ENCODE measurements at places on chromosomes 3 and 15.

DNA sequence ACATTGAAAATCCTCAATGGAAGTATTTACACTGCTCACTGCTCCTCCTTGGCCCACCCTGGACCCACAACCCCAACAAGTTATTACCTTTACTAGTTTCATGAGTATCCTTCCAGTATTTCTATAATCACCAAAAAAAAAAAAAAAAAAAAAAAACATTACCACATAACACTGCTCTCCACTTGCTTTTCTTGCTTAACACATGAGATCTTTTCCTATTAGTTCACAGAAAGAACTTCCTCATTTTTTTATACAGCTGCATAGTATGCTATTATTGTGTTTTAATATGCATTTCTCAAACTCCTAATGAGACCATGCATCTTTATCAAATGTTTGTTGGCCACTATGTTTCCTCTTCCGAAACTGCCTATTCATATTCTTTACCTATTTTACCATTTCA, 14.6 kb downstream of the GABPB1 start:
- no peak for DNase-seq

DNA sequence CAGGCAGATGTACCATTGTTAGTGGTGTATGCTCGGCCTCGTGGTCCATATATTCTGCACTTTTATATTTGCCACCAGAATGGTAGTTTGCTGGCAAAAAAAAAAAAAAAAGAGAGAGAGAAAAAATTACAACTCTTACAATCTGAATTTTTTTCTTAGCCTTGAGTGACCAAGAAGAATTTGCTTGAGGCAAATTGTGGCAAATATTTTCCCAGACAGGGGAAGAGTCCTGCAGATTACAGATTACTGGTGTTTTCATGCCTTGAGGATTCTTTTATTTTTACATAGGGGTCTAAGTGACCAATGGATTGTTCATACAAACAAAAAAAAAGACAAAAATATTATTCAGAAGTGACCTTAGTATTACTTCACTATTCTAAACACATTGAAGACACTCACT, 283.3 kb downstream of the BBX start:
- DNase-seq = no peak

DNA sequence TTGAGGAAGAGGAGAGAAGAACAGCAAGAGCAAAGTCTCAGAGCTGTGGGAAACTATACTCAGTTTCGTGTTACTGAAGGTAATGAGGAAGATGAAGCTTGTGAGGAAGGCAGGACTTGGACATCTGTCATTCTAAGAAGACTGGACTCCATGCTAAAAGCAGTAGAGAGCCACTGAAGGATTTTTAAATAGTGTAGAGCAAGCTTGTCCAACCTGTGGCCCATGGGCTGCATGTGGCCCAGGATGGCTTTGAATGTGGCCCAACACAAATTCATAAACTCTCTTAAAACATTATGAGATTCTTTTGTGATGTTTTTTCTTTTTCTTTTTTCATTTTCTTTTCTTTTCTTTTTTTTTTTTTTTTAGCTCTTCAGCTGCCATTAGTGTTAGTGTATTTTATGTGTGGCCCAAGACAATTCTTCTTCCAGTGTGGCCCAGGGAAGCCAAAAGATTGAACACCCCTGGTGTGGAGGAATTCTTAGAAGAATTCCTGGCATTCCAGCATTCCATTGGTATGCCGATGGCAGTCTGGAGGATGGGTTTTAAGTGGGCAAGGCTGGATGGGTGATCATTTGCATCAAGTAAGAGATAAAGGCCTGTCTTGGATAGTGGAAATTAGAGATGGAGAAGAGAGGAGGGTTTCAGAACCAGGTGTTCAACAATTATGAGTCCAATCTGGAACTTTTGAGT, 6.9 kb upstream of the NFKBIZ start:
- no peak for DNase-seq

GRCh38 chr3:123419850-123420297, 29.0 kb downstream of the ADCY5 start:
- no peak for DNase-seq

GRCh38 chr3:188160751-188161150, 6.8 kb downstream of the LPP start:
- DNase-seq = no peak

DNA sequence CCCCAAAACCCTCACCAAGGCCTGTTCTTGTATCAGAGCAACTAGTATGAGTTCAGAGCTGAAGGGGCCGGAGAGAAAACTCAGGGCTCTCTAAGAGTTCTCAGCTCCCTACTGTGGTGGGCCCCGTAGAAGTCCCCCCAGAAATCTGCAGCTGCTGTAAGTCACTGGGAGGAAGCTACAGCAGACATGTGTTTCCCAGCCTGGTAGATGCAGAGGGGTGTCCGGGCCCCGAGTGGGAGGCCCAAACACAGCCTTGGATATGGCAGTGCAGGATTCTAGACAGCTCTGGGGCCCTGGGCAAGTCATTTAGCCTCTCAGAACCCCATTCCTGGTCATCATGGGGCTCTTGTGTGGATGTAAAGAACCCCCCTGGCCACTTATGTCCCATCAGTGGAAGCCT, 39.2 kb upstream of the CSPG4 start:
- no peak for DNase-seq

DNA sequence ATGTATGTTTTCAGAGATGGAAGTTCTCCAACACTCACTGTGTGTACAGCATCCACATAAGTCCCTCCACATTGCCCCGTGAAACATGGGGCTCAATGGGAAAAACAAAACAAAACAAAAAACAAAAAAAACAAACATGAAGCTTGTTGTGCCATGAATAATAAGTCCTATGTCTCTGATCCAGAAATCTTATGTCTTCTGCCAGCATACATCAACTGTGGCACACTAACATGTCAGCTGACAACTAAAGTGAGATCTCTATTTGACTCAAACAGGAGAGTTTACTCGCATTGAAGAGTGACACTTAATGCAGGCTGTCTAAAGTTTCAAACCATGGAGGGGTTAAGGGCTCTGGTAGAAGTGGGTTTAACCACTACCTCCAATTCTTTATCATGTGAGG, 180.2 kb upstream of the ROBO1 start:
- no peak for DNase-seq

GRCh38 chr3:160001148-160001760, 12.6 kb downstream of the IL12A start:
- DNase-seq = no peak

DNA sequence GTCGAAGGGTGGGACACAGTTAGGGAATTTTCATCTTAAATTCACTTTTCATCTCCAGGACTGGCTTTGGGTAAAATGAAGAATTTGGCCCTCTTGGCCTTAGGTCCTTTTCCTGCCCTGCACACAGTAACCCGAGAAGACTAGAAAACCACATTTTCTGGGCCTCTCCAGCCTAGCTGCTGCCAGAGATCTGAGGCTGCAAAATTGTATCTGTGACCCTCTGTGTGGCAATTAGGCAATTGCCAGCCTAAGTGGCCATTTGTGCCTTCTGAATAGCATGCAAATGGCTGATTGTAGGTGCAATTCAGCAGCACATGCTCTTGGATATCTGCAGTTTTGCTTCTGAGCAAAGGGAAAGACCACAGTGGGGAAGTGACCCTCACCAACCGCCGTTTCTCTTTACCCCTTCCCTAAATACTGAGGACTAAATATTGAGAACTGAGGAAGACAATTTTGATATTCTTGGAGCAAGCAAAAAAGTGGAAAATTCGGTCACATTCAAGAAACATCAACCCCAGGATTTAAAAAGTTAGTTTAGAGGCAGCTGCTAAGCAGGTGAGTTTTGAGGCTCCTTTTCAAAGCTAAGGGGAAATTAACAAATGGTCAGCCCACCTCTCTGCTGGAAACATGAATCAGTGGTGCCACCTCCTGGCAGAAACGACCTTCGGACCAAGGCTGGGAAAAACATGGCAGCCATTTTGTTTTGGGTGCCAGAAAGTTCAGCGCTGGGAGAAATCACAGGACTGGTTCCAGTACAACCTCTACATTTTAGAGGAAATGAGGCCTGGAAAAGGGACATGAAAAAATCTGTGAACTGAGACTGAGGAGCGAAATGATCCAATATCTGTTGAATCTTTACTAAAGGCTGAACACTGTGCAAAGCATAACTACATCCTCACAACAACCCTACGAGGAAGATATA, 56.6 kb upstream of the PRTG start:
- no peak for DNase-seq

DNA sequence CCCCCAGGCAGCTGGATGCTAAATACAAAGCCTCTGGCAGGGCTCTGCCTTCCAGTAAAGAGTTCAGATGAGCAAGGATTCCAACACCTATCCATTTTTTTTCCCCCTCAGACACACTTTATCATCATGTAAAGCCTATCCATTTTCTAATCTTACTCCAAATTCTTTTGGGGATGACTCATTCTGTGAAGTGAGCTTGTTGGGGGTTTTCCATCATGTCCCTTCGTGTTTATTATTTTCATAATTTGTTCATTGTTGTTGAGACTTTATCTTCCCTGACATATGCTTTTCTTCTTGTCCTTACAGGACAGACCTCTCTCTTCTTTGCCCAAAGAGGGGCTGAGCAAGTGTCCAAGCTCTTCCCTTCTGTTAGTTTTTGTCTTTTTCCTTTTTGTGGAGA, 34.7 kb upstream of the SH3BP5 start:
- DNase-seq = no peak

DNA sequence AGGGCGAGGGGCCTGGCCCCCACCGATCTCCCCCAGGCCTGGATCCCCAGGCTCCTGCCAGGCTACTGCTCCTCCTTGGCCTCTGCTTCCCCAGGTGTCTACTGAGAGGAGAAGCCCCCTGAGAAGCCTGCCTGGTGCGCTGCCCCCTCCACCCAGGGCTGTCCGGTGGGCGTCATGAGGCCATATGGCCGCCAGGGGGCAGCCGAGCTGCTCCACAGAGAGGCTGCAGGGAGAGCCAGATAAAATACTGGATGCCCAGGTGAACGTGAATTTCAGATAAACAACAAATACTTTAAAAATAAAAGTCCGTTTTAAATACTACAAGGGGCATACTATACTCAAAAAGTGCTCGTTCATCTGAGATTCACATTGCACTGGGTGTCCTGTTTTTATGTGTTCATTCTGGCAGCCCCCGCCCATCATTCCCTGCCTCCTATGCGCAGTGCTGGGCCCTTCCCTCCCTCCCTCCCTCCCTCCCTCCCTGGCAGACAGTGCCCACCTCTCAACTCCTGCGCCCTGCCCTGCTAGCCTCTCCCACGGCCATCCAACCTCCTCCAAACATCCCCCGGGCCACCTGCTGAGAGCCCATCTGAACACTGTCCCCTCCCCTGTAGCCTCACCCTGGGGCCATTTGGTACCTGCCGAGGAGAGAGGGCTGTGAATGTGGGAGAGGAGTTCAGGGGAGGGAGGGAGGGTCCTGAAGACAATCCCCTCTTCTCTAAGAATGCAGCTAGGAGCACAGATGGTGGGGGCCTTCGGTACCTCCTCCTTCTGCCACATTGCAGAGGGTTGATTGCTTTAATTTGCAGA, 29.6 kb downstream of the PSTPIP1 start:
- peak; percentile 45 for DNase-seq

DNA sequence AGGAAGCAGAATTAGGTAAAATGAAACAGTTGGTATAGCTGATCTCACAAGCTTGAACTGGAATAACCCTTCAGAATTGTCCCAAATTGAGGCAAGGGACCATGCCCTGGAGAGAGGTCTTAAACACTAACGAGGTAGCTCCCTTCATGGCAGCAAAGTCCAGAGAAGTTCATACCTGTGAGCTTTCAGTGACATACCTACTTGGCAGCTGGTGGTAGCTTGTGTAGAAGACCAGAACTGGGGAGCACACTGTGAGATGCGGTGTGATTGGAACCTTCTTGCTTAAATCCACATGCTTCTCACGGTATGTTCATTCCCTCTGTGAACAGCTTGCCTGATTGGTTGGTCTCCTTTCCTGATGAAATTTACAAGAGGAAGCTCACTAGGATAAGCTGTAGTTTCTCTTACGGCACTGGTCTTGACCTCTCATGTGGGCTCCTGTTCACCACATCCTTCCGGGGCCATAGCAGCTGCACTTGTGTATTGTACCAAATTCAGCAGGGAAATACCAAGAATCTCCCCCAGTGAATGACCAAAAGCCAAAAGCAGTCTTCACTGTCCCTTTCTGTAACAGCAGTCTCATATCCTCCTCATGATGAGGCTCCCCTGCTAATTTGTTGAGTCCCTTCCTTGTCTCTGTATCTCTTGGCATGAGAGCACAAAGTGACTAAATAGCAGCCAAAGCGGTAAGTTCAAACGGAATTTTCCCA, 483.7 kb upstream of the FRG2C start:
- no peak for DNase-seq

GRCh38 chr3:8621872-8622271, 22.7 kb downstream of the SSUH2 start:
- DNase-seq = no peak

DNA sequence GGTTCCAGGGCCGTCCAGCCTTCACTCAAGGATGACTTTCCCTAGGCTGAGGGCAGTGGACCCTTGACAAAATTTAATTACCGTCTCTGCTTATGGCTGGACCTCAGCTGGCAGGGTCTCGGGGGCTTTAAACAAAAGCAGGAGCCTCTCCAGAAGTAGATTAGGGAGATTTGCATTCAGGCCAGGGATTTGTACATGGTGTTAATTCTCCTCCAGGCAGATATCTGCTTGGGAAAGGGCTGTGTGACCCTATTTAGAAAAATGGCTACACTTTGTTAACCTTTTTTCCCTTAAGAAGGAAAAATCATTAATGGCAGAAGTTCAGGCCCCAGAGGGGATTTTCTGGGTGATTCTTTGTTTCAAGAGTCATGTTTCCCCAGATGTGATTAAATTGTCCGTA, 329.1 kb upstream of the C2CD4B start:
- DNase-seq = no peak

DNA sequence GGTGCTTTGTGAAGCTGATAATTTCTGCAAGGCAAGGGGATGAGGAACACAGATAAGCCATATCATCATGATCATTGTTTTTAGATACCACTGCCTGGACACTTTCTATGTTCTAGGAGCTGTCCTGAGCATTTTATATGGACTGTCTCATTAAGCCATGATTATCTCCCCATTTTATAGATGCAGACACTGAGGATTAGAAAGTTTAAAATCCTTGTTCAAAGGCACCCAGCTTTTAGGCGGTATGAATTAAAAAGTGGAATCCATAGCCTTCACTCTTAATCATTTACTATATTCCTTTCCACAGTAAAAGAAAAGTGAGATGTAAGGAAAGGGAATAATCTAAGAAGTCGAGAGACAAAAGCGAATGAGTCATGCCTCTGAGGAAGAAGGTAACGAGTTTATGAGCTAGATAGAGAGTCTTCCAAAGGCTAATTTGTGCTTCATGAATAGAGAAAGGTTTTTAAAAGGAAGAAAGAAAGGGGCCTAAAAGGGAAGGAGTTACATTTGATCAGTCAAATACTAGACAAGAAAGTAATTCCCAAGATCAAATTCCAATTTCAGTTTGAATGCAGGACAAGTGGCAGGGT, 856.0 kb downstream of the FHIT start:
- DNase-seq = no peak

GRCh38 chr3:196513697-196514349, 1.3 kb downstream of the SMCO1 start:
- DNase-seq = no peak

- DNase-seq = no peak
Observed at GRCh38 chr3:181622365-181622764, 89.4 kb upstream of the SOX2 start.

GRCh38 chr3:184568924-184569829, 7.6 kb downstream of the EPHB3 start:
- no peak for DNase-seq

- DNase-seq = no peak
Observed at GRCh38 chr3:101122681-101123080, 129.5 kb upstream of the ABI3BP start.

Data from stimulated activated CD4-positive, alpha-beta T cell treated with anti-CD3 and anti-CD28 coated beads, TNF-alpha, amount 100 ng/mL, for 4 hours (primary cell).